Activated CD8-positive, alpha-beta memory T cell treated with anti-CD3 and anti-CD28 coated beads, Interleukin-2, amount 10 ng/mL, durations not matched to agents 7 days and 5 days (primary cell): ENCODE measurements at places on chromosomes 4 and X.

GRCh38 chr4:119795986-119796578 is 167.5 kb upstream of the PDE5A start:
- no peak overlapping the region for H3K27ac ChIP-seq
- H3K36me3 ChIP-seq = no peaks in the 10 kb centered on the region
- H3K27me3 ChIP-seq = no peaks in the 10 kb centered on the region
- H3K4me1 ChIP-seq = no peaks in the 10 kb centered on the region
- no peak overlapping the region for H3K4me3 ChIP-seq

- peak overlapping the region; percentile 24 for H3K4me3 ChIP-seq
- H3K36me3 ChIP-seq = peaks cover 42% of the 10 kb centered on the region
- H3K27ac ChIP-seq = peak overlapping the region; percentile 95
Measured at GRCh38 chrX:119647552-119648420, 41.6 kb upstream of the NKRF start.

- H3K4me1 ChIP-seq = no peaks in the 10 kb centered on the region
- DNase-seq = no peak
- H3K27me3 ChIP-seq = no peaks in the 10 kb centered on the region
- no peak overlapping the region for H3K4me3 ChIP-seq
- no peak overlapping the region for H3K27ac ChIP-seq
Measured at GRCh38 chrX:63441717-63442116, 90.6 kb upstream of the SPIN4 start.

GRCh38 chr4:152979731-152980330 is 43.7 kb downstream of the FHDC1 start:
- no peaks in the 10 kb centered on the region for H3K4me1 ChIP-seq
- DNase-seq = no peak
- no peaks in the 10 kb centered on the region for H3K36me3 ChIP-seq
- H3K27me3 ChIP-seq = peaks cover 9% of the 10 kb centered on the region
- no peak overlapping the region for H3K4me3 ChIP-seq

- no peaks in the 10 kb centered on the region for H3K27me3 ChIP-seq
- no peak overlapping the region for H3K4me3 ChIP-seq
- no peaks in the 10 kb centered on the region for H3K4me1 ChIP-seq
- DNase-seq = no peak
- no peak overlapping the region for H3K27ac ChIP-seq
Measured at GRCh38 chr4:176762661-176763308, 29.9 kb downstream of the VEGFC start.

DNA sequence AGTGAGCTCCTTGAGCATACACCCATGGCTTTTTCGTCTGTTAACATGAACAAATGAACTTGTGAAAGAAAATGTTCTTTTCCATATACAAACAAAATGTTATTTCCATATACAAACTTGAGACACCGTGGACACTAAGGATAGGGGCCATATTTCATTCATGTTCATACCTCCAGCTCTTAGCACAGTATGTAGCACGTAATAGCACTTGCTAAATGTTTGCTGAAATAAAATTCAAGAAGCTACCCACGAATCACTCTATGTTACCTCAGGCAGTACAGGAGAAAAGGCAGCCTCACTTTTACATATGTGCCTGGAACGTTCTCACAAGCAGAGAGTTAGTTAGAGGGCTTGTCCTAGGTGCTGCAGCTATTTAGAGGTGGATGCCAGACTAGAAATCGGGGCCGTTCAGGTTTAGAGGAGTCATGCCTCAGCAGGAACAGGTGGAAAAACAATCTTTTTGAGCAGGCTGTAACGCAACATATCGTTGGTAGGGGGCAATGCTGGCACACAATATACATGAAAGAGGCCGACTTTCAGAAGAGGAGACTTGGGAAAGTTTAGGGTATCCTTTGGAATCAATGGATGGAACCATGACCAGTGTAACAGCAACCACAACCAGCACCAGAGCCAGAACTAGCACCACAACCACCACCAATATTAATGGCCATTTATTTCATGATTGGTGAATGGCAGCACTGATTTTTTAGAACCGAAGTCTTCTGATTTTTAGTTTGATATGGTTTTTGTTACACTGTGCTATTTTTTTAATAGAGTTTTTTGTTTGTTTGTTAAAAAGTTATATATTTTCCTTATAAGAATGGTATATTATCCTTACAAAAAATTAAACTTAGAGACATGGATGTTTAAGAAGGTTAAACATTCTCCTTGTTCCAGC is 14.8 kb upstream of the PAQR3 start:
- no peak overlapping the region for H3K4me3 ChIP-seq
- no peaks in the 10 kb centered on the region for H3K4me1 ChIP-seq
- peaks cover 7% of the 10 kb centered on the region for H3K27me3 ChIP-seq
- no peaks in the 10 kb centered on the region for H3K36me3 ChIP-seq

DNA sequence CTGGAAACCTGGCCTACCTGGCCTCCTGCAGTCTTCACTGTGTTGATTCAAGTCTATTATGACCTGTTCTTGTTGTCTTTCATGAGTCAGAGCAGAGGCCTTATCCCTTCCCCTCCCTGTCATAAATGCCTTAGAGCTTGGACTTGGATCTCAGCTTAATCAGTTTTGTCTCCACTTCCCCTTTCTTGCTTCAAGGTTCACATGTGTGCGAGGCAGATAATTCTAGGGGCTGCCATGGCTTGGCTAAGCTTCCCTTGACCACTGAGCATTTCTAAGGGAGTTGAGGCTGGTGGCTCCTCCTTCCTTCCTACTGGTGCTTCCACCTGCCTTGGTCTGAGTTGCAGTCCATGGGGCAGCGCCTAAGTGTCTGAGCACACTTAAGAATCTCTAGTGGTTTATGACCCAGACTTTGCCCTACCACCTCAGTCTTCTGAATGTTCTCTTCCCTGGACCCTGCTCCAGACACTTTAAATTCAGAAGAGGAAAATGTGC is 1.7 kb upstream of the HEPH start:
- H3K36me3 ChIP-seq = no peaks in the 10 kb centered on the region
- H3K27me3 ChIP-seq = no peaks in the 10 kb centered on the region
- no peak for DNase-seq
- no peak overlapping the region for H3K4me3 ChIP-seq

- H3K4me3 ChIP-seq = peak overlapping the region; percentile 43
- peaks cover 35% of the 10 kb centered on the region for H3K4me1 ChIP-seq
- peak overlapping the region; percentile 68 for H3K27ac ChIP-seq
- H3K36me3 ChIP-seq = peaks cover 7% of the 10 kb centered on the region
- DNase-seq = no peak
Measured at GRCh38 chrX:41917517-41917916, 5.8 kb downstream of the CASK start.

GRCh38 chr4:40962551-40963180 is 212.9 kb downstream of the NSUN7 start:
- no peaks in the 10 kb centered on the region for H3K4me1 ChIP-seq
- H3K27me3 ChIP-seq = peaks cover 3% of the 10 kb centered on the region
- no peak for DNase-seq
- no peak overlapping the region for H3K27ac ChIP-seq
- H3K36me3 ChIP-seq = no peaks in the 10 kb centered on the region
